ENCODE measurements at places on chromosomes 1 and 21.

DNA sequence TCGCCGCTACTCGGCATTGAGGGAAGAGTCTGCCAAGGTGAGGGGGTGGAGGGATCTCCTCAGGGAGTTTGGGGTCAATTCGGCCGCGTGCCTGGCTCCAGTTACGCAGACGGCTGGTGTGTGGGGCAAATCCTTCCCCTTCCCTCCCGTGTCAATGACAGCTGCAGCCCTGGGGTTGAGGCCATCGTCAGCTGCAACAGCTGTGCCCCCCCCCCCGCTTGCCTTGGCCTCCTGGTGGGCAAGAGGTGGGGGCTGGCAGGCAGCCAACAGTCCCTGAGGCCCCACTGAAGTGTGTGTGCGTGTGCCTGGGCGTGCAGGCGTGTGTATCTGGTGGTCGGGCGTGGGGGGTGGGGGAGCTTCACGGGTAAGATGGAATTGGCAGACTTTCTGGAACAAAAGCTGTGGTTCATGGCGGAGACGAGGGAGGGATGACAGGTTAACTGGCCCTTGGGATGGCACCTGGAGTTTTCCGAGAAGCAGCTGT, 25.6 kb downstream of the PPFIA4 start:
- H3K27ac ChIP-seq = no peak overlapping the region
- no peak for DNase-seq
- no peaks in the 10 kb centered on the region for H3K4me1 ChIP-seq
- no peak overlapping the region for H3K4me3 ChIP-seq
- peaks cover 78% of the 10 kb centered on the region for H3K27me3 ChIP-seq
- no peaks in the 10 kb centered on the region for H3K36me3 ChIP-seq

- H3K27ac ChIP-seq = no peak overlapping the region
- no peak overlapping the region for H3K4me3 ChIP-seq
- DNase-seq = no peak
- no peaks in the 10 kb centered on the region for H3K27me3 ChIP-seq
- H3K4me1 ChIP-seq = peaks cover 9% of the 10 kb centered on the region
Observed at GRCh38 chr1:109846162-109846561, 64.5 kb upstream of the CSF1 start.

GRCh38 chr21:38337793-38338192, 81.0 kb downstream of the KCNJ15 start:
- no peaks in the 10 kb centered on the region for H3K36me3 ChIP-seq
- H3K27ac ChIP-seq = no peak overlapping the region
- no peak overlapping the region for H3K4me3 ChIP-seq
- H3K4me1 ChIP-seq = no peaks in the 10 kb centered on the region
- H3K27me3 ChIP-seq = peaks cover 18% of the 10 kb centered on the region
- DNase-seq = no peak

DNA sequence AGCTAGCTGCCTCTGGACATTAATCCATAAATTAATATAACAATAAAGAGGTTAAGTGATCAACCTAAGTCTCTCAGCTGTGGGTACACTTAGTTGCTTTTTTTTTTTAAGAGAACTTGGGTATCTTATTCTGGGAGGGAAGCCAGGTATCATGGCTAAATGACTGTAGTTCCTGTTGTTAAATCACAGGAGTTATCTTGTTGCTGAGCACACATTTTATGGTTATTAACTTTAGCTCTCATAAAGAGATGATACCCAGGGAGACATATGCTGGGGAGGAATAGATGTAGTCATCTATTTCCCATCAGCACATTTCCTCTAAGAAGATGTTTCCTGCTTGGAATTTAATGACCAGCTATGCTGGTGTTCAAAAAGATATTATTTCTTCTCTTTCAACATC, 227.8 kb downstream of the PTGER3 start:
- no peak overlapping the region for H3K4me3 ChIP-seq
- H3K4me1 ChIP-seq = no peaks in the 10 kb centered on the region
- no peak for DNase-seq
- H3K27ac ChIP-seq = no peak overlapping the region
- H3K27me3 ChIP-seq = no peaks in the 10 kb centered on the region

GRCh38 chr1:231177226-231177625, 15.4 kb downstream of the TRIM67 start:
- no peak for DNase-seq
- H3K36me3 ChIP-seq = no peaks in the 10 kb centered on the region
- no peak overlapping the region for H3K4me3 ChIP-seq
- no peaks in the 10 kb centered on the region for H3K4me1 ChIP-seq
